Fibroblast of lung (primary cell): ENCODE measurements at places on chromosomes 12 and 14. TPM values are rescaled to one million over a fixed set of nuclear protein-coding genes. Genes with fewer than 3 reads are reported as not detected.

Gene DHRS2
- not detected in 2 replicates for total RNA-seq

Gene SSTR1
- 1.8 and 3.0 TPM in 2 replicates for total RNA-seq

Gene ZC2HC1C
- 1.5 and 1.8 TPM in 2 replicates for total RNA-seq

Gene KRT71
- not detected in 2 replicates for total RNA-seq

Gene SIX4
- 9.2 and 18.3 TPM in 2 replicates for total RNA-seq

Gene CKB
- total RNA-seq: 69.9 and 136 TPM in 2 replicates

Gene CLECL1
- not detected in 2 replicates for total RNA-seq

Gene GUCY2C
- not detected in 2 replicates for total RNA-seq

Gene LALBA
- total RNA-seq: not detected in 2 replicates

Gene OVCH1
- total RNA-seq: 0.51 and 1.2 TPM in 2 replicates

Gene CCDC38
- total RNA-seq: not detected in 2 replicates

Gene PTPRB
- total RNA-seq: 0.66 and 0.77 TPM in 2 replicates

Gene SYT10
- total RNA-seq: not detected in 2 replicates

Gene CCDC177
- total RNA-seq: not detected in 2 replicates

Gene EGLN3
- total RNA-seq: 0.66 and 1.8 TPM in 2 replicates

Gene NOC4L
- total RNA-seq: 5.6 and 6.8 TPM in 2 replicates

Gene DTX3
- 16.4 and 30.4 TPM in 2 replicates for total RNA-seq

Gene CMKLR1
- under 0.01 TPM in 1 of 2 replicates, not detected in the other for total RNA-seq

Gene CLEC1B
- not detected in 2 replicates for total RNA-seq

Gene SLC39A2
- total RNA-seq: 0.17 and 0.26 TPM in 2 replicates

Gene FOXG1
- not detected in 2 replicates for total RNA-seq

Gene DNM1L
- total RNA-seq: 51.4 and 59.6 TPM in 2 replicates

Gene GIT2
- 30.3 and 47.9 TPM in 2 replicates for total RNA-seq

Gene DAO
- total RNA-seq: not detected in 2 replicates

Gene IL22
- total RNA-seq: not detected in 2 replicates

Gene KLHDC1
- total RNA-seq: 5.4 and 5.8 TPM in 2 replicates

Gene KERA
- not detected in 2 replicates for total RNA-seq

Gene CD163
- total RNA-seq: 0.26 TPM in 1 of 2 replicates, not detected in the other

Gene RPGRIP1
- total RNA-seq: under 0.01 TPM in 1 of 2 replicates, not detected in the other

Gene ACOT4
- 0.51 and 1.7 TPM in 2 replicates for total RNA-seq

Gene ABCD2
- total RNA-seq: under 0.01 and 0.33 TPM in 2 replicates

Gene LLPH
- 5.8 and 6.7 TPM in 2 replicates for total RNA-seq

Gene OTOGL
- total RNA-seq: under 0.01 and 0.17 TPM in 2 replicates

Gene MANSC4
- total RNA-seq: 0.17 TPM in 1 of 2 replicates, not detected in the other

Gene RSRC2
- 37.5 and 49.0 TPM in 2 replicates for total RNA-seq

Gene SDR9C7
- not detected in 2 replicates for total RNA-seq

Gene DNAJC22
- 4.6 and 4.8 TPM in 2 replicates for total RNA-seq

Gene PPP1R1A
- not detected in 2 replicates for total RNA-seq

Gene MYF5
- total RNA-seq: not detected in 2 replicates

Gene TC2N
- total RNA-seq: 0.26 and 0.83 TPM in 2 replicates

Gene TSHR
- total RNA-seq: not detected in 2 replicates

Gene ANO4
- 11.3 and 42.3 TPM in 2 replicates for total RNA-seq

Gene PRKAB1
- total RNA-seq: 14.6 and 17.0 TPM in 2 replicates

Gene HOXC12
- total RNA-seq: not detected in 2 replicates

Gene DNAI7
- total RNA-seq: 0.17 and 0.26 TPM in 2 replicates

Gene RFLNA
- total RNA-seq: 0.26 TPM in 1 of 2 replicates, not detected in the other

Gene CYP46A1
- total RNA-seq: under 0.01 and 0.33 TPM in 2 replicates

Gene A2M
- total RNA-seq: 95.0 and 239 TPM in 2 replicates

Gene CFAP54
- total RNA-seq: 5.1 and 7.1 TPM in 2 replicates

Gene PKP2
- under 0.01 TPM in 2 replicates for total RNA-seq

Gene AKAP5
- total RNA-seq: 0.17 and 0.26 TPM in 2 replicates

Gene MMP17
- total RNA-seq: 10.8 and 13.5 TPM in 2 replicates
